ENCODE measurements at places on chromosomes 4 and X. TPM values are rescaled to one million over a fixed set of nuclear protein-coding genes. Genes with fewer than 3 reads are reported as not detected.

GRCh38 chr4:122635205-122635604 is 14.3 kb upstream of the IL21 start:
- no peak for DNase-seq

- DNase-seq: no peak
Observed at GRCh38 chr4:146029939-146030710, 91.5 kb upstream of the ZNF827 start.

Gene CXorf49
- total RNA-seq: not detected

- DNase-seq: no peak
Observed at GRCh38 chr4:115609631-115610030, 496.2 kb upstream of the NDST4 start.

DNA sequence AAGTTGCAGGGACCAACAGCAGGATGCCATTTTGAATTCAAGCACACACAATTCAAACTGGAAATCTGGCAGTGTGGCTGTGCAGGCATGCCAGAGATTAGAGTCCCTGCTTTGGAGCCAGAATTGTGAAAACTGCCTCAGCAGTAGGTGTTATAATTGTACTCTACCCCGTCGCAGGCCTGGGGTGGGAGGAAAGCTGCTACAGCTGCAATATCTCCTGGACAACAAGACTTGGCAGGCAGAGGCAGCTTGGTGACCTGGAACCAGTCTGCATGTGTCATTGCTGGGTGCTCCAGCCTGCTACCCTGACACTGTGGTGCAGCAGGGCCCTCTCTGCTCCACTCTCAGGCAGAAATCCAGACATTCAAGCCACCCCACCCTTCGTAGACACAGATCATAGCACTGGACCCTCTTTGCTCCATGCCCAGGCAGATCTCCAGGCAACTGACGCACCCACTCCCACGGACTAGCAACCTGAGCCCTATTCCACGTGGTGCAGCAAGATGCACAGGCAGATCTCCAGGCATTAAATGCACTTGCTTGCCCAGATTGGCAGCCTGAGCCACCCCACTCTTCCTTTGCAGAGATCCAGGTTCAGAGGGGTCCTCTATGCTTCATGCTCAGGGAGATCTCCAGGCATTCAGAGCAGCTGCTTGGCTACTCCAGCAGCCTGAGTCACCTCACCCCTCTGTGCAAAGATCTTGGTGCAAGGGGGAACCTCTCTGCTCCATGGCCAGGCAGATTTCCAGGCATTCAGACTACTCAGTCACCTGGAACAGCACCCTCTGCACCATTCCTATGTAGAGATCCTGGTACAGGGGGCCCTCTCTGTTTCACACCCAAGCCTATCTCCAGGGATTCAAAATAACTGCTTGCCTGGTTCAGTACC is 140.5 kb downstream of the LRBA start:
- DNase-seq: no peak

DNA sequence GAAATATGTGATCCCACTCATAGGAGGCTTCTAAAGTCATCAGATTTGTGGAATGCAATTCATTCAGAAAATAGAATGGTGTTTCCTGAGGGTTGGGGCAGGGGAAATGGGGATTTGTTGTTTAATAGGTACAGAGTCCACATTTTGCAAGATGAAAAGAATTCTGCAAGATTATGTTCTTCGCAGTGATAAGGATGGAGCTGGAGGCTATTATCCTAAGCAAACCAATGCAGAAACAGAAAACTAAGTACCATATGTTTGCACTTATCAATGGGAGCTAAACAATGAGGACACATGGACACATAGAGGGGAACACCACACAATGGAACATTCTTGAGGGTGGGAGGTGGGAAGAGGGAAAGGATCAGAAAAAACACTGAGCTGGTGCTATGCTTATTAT is 144.3 kb upstream of the NLGN4X start:
- no peak for DNase-seq

DNA sequence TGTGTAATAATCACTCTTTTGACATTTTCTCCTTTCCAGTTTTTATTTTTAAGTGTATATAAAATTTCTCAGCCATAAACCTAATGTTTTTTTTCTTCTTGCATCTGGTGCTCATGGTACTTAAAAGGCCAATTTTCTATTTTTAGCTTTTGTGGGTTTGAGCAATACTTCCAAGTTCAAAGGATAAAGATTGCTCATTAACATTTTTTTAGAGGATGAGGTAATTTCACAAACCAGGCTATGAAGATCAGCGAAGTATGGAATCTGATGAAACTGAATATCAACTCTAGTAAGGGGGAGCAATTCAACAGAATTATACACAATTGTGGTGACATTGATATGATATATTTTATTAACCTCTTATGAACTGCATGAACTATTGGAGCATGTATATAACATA is 25.8 kb upstream of the KLHL34 start:
- no peak for DNase-seq

Gene EPHA5
- 0.92 TPM for total RNA-seq

Gene MAPK10
- total RNA-seq: 44.7 TPM

DNA sequence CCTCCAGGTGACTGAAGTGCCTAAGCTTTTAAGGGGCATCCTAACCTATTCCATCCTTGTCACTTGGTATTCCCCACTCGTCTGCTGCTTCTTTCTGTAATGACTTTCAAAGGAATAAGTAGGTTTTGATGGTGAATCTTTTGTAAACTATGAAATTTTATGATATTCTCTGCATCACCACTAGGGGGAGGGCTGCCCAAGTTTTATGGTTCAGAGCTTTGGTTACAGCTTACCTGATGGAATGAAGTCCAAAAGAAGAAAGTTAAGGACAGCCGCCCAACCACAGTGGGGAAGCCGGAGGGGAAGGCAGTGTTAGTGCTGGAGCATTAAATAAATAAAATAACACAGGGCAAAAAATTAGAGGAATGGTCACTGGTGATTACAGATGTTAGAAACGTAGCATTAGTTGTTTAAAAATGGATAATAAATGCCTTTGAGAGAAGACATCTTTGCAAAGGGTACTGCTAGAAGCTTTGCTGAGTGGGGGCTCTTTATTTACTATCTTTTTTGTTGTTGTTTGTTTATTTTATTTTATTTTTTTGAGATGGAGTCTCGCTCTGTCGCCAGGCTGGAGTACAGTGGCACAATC is 204.9 kb downstream of the GBA3 start:
- DNase-seq: no peak

- no peak for DNase-seq
Observed at GRCh38 chr4:61860376-61860775, 660.2 kb downstream of the ADGRL3 start.

DNA sequence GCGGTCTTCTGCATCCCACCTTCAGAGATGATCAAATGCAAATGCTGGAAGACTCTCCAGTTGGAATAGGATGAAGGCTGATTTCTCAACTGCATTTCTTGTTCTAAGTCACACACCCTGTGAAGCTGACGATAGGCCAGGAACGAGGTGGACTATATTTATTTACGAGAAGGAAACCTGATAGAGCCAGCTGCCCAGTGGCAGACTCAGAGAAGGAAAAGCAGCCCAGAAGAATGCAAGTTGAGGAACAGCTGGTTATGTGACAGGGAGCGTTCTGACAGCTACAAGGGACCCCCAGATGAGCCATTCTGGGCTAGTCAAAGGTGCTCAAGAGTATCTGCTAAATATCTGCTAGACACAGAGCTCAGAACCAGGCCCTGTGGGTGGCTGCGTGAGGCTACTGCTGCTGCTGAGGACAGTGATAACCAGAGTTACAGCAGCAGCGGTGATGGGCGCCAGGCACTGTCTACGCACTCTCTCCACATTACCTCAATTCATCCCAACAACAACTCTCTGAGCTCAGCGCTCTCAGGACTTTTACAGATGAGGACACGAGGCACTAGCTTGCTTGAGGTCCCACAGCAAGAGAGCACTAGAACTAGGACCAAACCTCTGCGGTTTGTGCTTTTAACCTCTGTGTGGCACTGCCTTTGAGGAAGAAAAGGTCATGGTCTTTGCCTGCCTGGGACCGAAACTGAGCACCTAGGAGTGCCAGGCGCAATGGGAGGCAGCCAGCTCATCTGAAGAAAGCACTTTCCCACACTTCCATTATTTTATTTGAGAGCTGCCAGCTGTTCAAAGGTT is 69.0 kb downstream of the GATB start:
- DNase-seq: no peak

Gene HAND2
- 28.2 TPM for total RNA-seq

- no peak for DNase-seq
Observed at GRCh38 chr4:126358041-126358440, 1043.3 kb downstream of the FAT4 start.

DNA sequence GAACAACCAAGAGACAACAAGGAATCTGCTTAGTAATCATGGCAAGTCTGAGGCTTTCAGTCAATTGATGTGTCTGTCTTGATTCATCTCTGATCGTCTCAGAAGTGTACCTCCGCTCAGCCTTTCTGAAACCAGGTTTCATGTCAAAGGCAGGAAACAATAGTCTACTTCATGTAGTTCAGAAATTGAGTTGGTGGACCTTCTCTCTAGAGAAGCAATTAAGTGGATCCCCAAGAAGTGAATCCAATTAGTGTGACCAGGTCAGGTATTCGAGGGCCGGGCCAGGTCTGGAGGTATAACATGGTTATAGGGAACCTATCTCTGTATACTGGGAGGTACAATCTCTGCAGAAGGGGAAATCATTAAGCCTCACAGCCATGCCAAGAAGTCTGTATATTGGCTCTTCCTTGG is 32.0 kb downstream of the DAPP1 start:
- no peak for DNase-seq

Gene GPR50
- total RNA-seq: not detected

Gene CLCN3
- total RNA-seq: 13.0 TPM

- no peak for DNase-seq
Observed at GRCh38 chr4:79874197-79874596, 198.8 kb downstream of the ANTXR2 start.

Gene GAGE12H
- total RNA-seq: not detected

DNA sequence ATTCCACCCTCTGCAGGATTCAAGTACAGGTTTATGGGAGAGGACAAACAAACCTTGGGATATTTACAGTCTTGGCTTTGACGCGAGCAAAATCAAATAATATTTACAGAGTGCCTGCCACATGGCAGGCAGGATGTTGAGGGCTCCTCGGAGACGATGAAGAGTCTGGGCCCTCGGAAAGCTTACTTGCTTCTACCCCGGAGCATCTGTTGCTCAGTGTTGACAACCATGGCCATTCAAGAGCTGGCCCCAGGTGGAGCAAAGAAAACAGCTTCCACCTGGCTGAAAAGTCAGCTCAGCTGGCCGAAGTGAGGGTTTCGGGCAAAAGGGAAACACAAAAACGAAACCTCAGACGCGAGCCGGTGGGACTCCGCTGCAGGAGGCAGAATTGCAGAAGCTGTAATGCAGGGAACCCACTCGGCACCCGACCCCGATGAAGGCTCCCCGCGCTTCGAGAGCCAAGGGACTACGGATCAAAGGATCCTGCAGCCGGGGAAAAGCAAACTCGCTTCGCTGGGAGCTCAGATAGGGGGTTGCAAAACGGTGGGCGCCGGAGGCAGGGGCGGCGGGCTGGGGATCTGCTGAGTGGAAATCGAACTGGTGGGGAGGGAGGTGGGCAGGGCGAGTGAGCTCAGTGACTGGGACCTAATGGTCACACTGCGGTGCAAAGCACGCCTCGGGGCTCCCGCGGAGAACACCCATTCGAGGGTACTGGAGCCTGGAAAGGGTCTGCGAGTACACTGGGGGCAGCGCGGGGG is 805 bp downstream of the ATP8A1 start:
- DNase-seq: no peak

DNA sequence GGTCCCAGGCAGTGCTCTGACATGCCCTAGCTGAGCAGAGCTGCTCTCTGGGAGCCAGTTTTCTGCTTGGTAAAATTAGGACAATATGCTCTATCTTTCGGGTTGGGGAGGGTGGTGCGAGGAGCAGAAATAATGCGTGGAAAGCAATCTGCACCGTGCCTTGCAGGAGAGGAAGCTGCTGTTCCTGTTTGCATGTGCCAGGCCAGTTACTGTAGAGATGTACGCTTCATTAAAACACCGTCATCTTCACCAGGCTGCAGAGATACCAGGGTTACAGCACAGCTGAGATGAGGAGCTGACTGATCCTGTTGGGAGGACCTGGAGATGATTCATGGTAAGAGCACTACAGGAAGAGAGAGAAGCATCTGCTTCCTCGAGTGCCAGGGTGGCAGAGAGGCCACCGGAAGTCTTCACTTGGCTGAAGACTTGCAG is 29.5 kb upstream of the IRF2 start:
- DNase-seq: no peak

Gene MAML3
- 7.3 TPM for total RNA-seq

GRCh38 chr4:113170805-113171468 is 121.5 kb downstream of the ANK2 start:
- DNase-seq: no peak

Gene ARX
- total RNA-seq: not detected

GRCh38 chr4:38590046-38590445 is 74.0 kb upstream of the KLF3 start:
- DNase-seq: no peak

- DNase-seq: no peak
Observed at GRCh38 chrX:27679281-27679680, 89.1 kb downstream of the DCAF8L2 start.

DNA sequence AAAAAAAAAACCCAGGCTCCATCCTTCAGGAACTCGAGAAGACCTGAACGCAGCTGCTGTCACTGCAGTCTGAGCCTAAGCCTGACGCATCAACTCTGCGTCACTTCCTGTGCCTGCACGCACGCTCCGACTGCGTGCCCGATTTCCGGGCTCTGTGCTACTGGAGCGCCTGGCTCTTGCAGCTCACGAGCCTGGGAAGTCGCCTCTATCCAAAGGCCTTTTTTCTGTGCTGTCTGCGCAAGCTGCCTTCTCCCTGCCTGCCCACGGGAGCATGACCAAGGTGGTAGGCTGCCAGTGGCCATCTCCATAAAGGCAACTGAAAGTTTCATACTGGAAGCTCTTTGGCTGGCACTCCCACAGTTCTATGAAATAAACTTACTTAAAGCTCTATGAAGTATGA is 9.9 kb upstream of the GASK1B start:
- no peak for DNase-seq

- no peak for DNase-seq
Observed at GRCh38 chr4:175273995-175274753, 356.0 kb downstream of the ADAM29 start.

- no peak for DNase-seq
Observed at GRCh38 chr4:105166066-105166465, 19.4 kb downstream of the TET2 start.

- no peak for DNase-seq
Observed at GRCh38 chr4:66357316-66357715, 687.0 kb upstream of the EPHA5 start.

Gene LRCH2
- 9.9 TPM for total RNA-seq

Gene PROM1
- 3.2 TPM for total RNA-seq

Gene SLC16A2
- 11.6 TPM for total RNA-seq

Gene GABRG1
- not detected for total RNA-seq

DNA sequence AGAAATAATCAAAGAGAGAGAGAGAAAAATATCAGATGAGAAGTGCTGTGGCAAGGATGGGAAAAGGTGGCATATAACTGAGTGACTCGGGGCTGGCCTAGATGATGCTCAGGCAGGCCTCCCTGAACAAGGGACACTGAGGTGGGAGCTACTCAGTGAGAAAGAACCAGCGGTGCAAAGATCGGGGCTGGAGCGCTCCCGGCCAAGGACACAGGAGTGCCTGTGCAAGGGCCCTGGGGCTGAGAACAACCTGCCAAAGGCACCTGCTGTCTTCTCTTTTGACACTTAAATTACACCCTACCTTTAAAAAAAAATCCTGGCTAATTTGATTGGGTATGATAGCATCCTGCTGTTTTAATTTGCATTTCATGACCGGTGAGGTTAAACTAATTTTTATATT is 77.7 kb upstream of the C4orf50 start:
- DNase-seq: no peak

GRCh38 chr4:13656569-13657405 is 29.3 kb upstream of the BOD1L1 start:
- DNase-seq: peak; percentile 22

Data from thoracic aorta (tissue), 2 donors.